GM12891 (cell line): ENCODE measurements at places on chromosomes 2 and 18.

DNA sequence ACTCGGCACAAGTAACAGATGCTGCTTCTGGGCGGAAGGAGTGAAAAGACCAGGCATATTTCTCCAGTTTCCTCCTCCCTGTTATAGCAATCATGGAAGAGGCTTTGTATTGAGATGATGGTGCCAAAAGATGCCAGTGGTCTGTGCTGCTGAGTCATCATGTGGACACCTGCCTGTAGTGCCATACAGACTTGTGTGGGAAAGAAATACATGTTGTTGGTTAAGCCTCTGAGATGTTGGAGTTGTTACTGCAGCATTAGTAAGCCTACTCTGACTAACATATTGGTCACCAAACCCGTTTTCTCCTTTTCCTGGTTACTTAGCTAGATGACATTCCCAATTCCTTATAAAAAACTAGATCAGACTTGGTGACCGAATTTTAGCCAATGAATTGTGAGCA, 356.9 kb downstream of the ZNF521 start:
- DNase-seq, result no peak

- no peak for DNase-seq
Observed at GRCh38 chr2:95185197-95185596, 19.6 kb downstream of the ZNF2 start.

DNA sequence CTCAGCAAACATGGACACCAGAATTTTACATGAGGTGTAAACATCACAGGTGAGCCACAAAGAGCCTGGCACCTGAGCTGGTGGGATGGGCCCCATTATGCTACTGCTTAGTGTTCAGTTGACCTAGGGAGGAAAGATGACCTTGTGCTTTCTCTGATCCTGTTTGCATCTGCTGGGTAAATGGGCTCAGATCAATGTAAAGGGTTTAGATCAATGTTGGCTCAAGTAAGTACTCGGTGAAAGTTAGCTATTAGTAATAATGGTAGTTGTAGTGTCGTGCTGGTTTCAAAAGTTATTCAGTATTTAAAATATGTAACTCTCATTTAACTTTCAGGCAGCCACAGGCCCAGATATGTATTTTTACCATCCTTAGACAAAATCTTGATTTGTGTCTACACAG, 19.8 kb downstream of the ABHD3 start:
- DNase-seq, result no peak

- no peak for DNase-seq
Observed at GRCh38 chr2:187093771-187094412, 244.9 kb upstream of the ZSWIM2 start.

- DNase-seq, result no peak
Observed at GRCh38 chr2:516944-517343, 160.3 kb downstream of the TMEM18 start.

- no peak for DNase-seq
Observed at GRCh38 chr2:199940373-199940772, 14.9 kb downstream of the TYW5 start.

- DNase-seq, result no peak
Observed at GRCh38 chr2:240739797-240740196, 48.1 kb downstream of the AQP12A start.

DNA sequence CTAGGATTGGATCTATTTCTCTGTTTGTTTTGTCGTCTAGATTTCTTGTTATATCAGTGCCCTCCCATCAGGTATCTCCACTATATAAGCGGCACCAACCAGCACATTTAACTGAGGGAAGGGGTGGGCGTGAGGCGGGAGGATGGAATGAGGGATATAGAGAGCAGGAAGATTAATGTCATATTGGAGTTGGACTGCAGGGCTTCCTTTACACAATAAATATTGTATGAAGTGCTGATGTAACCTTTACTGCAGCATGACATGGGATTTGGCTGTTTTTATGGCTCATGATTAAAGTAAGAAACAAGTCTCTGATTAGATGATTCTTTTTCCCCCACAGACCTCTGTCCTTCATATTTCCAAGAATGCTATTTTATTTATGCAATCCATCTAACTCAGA, 54.8 kb downstream of the TMEM200C start:
- DNase-seq, result no peak

DNA sequence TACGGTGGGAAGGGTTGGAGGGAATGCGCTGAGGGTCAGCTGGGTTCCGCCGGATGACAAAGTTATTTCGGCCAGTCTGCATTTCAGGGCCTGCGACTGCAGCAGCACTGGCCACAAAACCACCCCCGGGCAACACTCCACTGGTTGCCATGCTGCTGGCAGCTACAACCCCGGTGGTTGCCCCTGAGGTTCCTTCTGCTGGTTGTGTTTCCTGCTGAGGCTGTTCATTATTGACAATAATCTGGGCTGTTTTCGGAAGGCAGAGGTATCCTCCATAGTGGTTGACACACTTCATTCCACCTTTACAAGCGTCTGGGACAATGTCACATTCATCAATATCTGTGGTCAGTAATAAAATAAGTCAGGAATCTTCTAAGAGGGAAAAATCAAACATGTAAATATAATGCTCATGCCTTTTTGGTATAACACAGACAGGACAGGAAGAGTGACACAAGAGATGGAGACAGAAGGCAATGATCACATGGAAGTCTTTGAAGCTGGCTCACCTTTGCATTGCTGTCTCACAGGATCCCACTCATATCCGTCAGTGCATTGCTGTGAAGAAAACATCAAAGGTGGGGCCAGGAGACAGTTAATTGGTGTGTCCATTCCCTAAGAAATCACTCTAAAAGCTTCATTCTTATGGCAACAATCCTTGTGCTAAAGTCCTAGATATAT, 5.7 kb downstream of the EFEMP1 start:
- no peak for DNase-seq

DNA sequence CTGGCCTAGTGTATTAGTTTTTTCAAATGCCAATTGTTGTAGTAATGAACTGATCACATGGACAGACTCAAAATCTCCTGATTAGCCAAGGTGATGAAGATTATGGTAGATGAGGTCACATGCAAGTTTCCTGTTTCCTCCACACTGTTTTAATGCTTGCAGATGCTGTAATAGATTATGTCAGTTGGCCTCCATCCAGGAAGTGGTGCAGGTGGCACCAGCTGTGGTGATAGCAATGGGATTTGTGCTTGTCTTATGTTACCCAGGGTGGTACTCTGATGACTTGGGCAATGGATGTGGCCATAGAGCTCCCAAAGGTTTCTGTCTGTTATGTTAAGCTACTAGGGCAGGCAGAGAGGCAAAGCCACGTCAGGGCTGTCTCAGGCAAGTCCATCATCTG, 332.9 kb upstream of the DDX18 start:
- DNase-seq, result no peak

DNA sequence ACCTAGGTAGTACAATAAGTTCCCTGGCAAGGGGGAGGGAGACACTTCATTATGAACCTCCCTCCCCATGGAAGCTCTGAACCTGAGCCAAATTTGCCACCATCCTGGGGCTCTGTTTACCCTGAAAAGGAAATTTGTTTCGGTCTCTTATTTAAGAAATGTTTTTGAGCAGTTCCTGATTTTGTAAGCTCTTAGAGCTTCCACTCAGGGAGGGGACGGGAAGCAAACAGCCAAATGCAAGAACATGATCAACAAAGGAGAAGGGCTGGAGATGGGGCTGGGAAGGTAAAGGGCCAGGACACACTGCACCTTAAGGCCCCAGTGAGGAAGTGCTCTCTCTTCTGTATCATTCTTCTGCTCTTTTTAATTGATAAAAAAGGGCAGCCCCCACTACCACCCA, 117.9 kb downstream of the NRP2 start:
- no peak for DNase-seq

GRCh38 chr2:195411219-195411687, 245.8 kb upstream of the SLC39A10 start:
- no peak for DNase-seq

DNA sequence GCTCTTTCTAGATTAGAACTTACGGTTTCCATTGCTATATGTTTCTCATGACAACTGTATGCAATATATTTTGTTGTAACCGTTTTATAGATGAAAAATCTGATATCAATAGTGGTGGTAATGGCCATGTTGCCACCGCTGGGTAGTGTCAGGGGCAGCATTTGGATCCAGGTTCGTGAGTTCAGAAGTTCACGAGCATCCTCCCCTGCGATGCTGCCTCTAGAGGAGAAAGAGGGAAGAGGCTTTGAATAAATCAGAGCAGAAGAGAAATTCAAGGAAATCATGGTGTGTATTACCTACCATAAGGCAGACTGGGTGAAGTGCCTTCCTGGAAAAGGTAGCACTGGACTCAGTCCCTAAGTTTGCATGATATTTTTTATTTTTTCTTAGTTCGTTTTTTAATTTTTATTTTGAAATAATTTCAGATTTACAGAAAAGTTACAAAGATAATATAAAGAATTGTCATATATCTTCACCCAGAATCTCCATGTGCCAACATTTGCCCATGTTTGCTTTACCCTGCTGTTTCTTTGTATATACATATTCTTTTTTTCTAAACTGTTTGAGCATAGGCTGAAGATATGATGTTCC, 3.3 kb upstream of the ZBTB7C start:
- DNase-seq, result no peak

DNA sequence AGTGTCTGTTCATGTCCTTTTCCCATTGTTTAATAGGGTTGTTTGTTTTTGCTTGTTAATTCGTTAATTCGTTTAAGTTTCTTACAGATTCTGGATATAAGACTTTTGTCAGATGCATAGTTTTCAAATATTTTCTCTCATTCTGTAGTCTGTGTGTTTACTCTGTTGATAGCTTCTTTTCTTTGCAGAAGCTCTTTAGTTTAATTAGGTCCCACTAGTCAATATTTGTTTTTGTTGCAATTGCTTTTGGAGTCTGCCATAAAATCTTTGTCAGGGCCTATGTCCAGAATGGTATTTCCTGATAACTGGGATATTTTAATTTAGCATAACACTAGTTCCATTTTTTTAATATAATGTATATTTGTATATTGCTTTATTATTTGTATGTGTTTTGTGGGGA, 1380.1 kb downstream of the SUCLG1 start:
- no peak for DNase-seq

DNA sequence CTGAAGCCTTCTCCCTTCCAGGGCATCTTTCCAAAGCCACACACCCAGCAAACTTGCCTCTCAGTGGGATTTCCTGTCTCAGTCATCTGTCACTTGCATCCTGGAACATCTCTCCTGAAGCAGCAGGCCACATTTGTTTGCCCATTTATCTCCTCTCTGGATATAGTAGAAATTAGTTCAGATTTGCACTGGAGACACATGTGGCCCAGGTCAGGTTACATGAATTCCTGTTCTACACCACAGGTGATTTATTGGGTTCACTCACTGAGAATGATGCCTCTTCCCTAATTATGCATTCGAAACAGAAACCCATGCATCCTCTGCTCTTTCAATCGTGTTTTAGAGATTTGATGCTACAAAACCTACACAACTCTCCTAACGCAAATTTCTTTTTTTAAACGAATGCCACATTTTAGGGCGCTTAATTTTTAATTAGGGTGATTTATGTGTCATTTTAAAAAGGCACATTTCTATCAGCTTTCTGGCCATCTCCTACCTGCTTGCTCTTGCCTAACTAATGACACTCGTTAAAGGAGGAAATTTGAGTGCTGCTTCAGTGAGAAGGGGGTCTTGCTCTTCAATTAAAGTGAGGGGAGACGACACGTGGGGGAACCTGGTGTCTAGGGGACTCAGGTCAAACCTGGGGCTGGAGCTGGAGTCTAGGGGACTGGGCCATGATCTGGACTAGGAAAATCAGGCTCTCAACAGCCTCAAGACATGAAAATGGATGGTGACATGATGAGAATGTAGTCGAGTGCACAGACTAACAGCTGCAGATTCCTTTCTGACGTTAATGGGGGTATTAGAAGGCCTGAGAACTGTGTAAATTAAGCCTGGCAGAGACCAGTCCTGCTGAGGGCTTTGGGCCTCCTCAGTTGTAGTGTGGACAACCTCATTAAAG, 221.4 kb downstream of the CLIP4 start:
- DNase-seq, result no peak

DNA sequence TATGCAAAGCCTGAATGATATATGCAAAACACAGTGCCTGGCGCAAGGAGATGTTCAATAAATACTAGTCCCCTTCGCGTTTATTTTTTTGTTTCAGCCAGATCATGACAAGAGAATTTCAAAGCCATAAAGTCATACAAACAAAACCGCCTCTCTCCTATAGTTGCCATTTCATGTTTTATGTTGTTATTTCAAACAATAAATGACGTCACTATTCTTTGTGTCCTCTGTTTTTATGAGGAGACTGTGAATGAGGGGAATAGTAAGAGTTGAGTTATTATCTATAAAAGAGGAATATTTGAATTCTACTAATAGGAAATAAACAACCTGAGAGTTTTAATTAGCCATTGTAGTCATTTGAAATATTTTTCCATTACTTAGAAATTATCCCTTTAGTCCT, 464.5 kb downstream of the THSD7B start:
- no peak for DNase-seq

DNA sequence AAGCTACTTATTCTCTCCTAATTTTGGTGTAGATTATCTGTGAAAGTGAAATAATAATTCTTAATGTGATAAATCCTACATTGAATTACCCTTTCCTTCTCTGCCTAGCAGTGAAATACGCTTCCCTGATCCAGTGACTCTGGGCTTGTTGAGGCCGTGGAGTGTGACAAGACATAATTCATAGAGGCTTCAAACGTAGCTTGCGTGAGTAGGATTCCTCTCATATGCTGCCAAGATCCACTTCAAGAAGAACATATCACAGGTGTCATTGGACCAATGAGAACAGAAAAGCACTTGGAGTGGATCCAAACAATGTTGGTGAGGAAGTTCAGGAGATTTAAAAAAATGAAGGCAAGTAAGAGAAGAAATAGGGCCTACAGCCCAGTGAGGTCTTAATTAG, 221.3 kb upstream of the TMEFF2 start:
- DNase-seq, result no peak

DNA sequence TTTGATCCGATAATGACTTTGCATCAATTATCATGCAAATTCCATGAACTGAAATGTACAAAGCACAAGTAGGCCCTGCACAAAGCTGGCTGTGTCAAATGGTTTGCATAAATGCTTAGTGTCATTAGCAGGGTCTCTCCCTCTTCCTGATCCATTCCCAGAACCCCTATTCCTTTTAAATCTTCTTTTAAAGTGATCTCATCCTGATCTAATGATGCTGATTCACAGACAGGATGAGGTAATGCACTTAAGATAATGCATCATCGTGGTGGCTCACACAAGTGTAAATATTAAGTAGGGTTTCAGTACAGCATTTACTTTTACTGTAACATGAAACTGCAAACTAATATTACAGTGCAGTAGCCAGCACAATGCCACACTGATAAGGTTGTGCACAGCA, 304.8 kb upstream of the SOX11 start:
- no peak for DNase-seq

DNA sequence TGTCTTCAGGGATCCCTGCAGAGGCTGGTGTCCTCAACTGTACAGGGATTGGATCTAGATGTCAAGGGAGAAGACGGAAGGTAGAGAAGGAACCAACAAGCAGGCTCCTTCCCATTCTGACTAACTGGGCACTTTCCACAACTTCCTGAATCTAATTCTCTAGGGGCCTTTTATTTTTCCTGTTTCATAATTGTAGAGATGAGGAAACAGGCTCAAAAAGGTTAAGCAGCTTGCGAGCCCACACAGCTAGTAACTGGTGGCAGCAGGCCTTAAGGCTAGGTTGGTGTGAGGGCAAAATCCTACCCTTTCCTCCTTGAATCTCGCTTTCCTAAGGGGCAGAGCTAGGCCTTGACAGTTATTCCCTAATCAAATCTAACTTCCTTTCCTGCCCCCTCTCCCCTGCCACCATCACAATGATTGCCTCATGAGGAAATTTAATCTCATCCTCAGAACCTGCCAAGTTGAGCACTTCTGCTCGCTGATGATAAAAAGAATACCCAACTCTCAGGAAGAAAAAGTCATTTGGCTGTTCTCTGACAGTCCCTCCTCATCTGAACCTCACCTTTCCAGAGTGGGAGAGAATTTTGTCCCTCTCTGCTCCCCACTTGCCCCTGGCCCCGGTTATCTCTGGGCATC, 35.7 kb upstream of the POLE4 start:
- DNase-seq, result no peak

- DNase-seq, result no peak
Observed at GRCh38 chr18:32612651-32613050, 142.0 kb upstream of the GAREM1 start.
